ENCODE measurements at places on chromosomes 16 and 17.

GRCh38 chr17:71649941-71650350 is 470.9 kb upstream of the SOX9 start:
- no peak for DNase-seq

DNA sequence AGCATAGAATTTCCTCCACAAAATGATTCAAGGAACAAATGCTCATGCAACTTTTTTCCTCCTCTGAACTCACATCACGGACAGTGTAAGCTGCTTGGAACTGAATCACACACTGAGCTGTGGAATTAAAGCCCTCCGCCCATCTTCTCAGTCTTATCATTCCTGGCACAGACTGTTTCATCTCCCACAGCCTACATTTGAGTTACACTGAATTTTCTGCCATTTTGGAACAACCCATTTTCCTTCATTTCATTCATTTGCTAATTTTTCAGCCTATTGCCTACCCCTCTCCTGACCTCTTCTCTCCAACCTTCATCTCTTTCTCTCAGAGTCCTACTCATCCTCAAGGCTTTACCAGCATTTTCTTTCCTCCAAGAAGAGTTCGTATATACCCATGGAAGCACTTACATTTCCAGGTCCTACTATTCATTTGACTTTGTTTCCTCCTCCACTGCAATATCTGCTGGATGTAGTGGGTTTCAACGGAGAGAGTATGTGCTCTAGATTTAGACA is 39.1 kb upstream of the TOM1L1 start:
- DNase-seq: no peak

DNA sequence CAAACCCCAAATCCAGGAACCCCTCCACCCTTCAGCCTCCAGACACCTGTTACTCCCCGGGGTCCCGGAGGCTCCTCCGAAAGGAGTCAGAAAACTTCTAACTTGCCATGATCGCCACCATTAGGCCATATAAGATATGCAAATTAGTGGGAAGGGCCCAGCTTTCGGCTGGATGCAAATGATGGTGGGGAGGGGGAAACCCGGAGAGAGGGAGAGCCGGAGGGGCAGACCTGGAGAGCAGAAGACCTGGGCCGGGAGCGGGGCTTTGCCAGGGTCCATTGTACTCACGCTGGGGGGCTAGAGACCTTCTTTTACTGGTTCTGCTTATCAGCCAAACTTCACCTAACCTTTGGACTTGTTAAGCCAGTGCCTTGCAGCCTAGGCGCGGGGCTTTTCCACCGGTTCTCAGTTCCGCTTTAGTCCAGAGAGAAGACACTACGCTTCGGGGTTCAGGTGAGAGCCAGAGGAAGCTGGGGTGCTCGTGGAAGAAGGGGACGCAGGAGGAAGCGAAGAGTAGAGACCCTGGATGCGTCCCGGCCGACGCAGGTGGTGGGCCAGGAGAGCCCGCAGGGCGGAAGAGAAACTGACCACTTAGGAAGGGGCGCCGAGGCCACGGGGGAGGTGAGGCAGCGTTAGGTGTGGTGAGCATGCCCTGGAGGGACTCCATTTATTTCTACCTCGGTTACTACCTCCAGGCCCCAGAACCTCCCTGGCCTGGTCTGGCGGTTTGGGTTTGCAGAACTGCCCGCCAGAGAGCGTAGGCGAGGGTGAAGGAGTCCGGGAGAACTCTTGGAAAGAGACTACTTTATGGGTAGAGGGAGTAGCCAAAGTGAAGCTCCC is at the start of gene HNF1B:
HNF1B (minus strand) TSS at position 99 of the 840 bp plus-strand sequence. CDS start 175 bp downstream, outside the sequence.
- DNase-seq: no peak

DNA sequence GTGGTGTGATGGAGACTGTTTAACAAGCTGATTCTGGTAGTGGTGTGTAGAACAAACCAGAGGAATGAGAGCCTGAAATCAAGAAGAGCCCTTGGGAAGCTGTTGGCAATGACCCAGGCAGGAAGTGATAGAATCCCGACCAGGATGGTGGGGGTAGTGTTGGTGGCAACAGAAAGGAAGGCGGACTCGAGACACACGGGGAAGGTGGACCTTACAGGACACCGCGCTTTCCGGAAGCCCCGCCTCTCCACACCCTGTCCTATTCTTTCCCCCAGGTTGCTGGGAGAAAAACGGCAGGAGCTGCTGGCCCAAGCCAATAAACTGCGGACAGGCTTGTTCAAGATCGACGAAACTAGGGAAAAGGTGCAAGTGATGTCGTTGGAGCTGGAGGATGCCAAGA is 30.0 kb upstream of the KDM6B start:
- no peak for DNase-seq

DNA sequence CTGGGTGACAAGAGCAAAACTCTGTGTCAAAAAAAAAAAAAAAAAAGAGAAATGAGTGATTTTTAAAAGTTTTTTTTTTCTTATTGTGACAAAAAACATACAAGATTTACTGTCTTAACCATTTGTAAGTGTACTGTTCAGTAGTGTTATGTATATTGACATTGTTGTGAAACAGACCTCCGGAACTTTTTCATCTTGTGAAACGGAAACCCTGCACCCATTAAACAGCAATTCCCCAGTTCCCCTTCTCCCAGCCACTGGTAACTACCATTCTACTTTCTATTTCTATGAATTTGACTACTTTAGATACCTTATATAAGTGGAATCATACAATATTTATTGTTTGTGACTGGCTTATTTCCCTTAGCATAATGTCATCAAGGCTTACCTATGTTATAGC is 18.7 kb downstream of the DUS2 start:
- no peak for DNase-seq

- DNase-seq: no peak
Observed at GRCh38 chr16:89957216-89957785, 8.7 kb downstream of the DEF8 start.

GRCh38 chr17:35731239-35731916 is at the start of gene RASL10B:
TSS of gene RASL10B (plus strand) at chr17:35731639. CDS start at chr17:35735185, 3,546 bp downstream.
- DNase-seq: no peak

- DNase-seq: peak; percentile 3
Observed at GRCh38 chr17:60641810-60642220, 35.8 kb upstream of the BCAS3 start.

- DNase-seq: no peak
Observed at GRCh38 chr17:77769762-77770161, 188.7 kb upstream of the TNRC6C start.

GRCh38 chr17:31321966-31322365 is 544 bp upstream of the EVI2A start:
- no peak for DNase-seq

- no peak for DNase-seq
Observed at GRCh38 chr17:31859487-31860008, 504 bp upstream of the COPRS start.

GRCh38 chr16:10040136-10041080 is 141.8 kb downstream of the GRIN2A start:
- no peak for DNase-seq

GRCh38 chr17:80474231-80474960 is 2.0 kb downstream of the NPTX1 start:
- DNase-seq: no peak

- DNase-seq: no peak
Observed at GRCh38 chr16:74902161-74902560, 82.8 kb downstream of the WDR59 start.

- peak; percentile 18 for DNase-seq
Observed at GRCh38 chr17:44115585-44116415, 7.6 kb downstream of the HDAC5 start.

GRCh38 chr17:39791111-39791992 is 53.6 kb downstream of the GRB7 start:
- no peak for DNase-seq

DNA sequence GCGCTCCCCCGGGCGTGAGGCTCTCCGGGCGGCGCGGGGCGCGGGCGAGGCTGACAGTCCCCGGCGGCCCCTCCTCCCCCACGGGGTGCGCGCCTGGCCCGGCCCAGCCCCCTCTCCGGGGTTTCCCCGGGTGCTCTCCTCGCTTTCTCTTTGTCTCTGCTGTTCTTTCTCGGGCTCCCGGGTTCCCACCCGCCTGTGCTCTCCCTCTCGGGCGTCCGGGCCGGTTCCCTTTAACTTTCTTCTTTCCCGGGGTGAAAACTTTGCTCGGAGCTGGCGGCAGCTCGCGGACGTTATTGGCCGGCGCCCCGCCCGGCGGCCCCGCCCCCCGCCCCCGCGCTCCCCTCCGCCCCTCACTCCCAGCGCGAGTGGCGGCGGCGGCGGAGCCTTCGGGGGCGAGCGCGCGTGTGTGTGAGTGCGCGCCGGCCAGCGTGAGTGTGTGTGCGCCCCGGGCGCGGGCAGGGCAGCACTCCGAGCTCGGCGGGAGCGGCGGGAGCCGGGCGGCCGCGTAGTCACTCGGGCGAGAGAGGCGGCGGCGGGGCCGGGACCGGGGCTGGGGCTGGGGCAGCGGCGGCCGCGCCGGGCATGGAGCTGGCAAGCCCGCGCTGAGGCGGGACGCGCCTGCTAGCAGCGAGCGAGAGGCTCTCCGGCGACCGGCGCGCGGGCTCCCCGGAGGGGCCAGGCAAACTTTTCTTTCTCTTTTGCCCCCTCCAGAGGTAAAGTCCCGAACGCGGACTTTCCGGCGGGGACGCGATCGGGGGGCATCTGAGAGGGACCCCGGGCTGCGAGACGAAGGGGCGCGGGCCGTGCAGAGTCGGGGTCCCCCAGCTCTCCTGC is at the start of gene NTN1:
NTN1 (plus strand) TSS at position 353 of the 834 bp plus-strand sequence. CDS start 864 bp downstream, outside the sequence.
- no peak for DNase-seq
